ENCODE measurements at places on chromosomes 2 and 18.

DNA sequence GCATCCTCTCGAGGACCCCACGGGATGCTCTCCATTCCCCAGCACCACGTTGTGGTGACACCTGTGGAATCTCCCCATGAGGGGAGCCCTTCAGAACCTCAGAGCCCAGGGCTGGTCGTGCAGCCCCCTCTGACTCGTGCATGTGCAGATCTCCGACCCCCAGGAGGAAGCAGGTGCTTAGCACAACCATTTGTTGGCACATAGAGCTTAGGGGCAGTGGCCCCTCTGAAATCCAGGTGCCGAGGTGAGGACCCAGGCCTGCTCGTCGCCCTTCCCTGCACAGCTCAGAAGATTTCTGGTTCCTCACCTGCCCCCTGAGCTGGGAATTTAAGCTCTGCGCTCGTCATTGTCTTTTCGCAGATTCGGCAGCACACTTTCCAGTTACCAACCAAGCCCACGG is 1.3 kb upstream of the OTOS start:
- peak; percentile 3 for DNase-seq

DNA sequence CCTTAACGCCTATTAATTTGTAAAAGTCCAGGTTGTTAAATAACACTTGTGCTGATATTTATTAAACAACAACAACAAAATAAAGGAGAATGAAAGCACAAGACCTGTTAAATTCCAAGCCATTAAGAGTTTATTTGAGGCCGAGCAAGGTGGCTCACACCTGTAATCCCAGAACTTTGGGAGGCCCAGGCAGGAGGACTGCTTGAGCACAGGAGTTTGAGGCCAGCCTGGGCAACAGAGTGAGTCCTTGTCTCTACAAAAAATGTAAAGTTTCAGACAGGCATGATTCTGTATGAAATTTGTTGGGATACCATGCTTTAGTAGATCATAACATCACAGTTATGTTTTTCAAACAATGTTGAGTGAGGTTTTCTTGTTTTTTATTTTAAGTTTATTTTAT is 17.1 kb downstream of the PELI1 start:
- DNase-seq = no peak

DNA sequence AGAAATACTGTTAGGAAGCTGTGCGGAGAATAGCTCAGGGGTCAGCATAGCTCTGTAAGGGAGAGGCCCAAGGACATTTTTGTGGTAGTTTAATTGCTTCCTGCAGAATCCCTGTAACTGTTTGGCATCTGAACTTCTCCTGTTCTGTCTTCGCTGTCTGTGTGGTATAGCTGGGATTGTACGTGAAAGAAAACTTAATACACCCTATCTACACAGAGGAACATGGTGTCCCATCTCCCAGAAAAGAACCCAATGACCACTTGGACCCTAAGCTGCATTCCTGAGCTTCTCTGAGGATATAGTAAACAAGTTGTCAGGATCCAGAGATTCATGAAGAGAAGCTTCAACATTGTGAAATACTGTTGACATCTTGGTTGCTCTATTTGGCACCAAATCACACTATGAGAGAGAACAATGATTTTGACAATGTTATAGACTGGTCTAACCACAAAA is 81.3 kb downstream of the CDC42EP3 start:
- no peak for DNase-seq

- DNase-seq = no peak
These were observed 3.8 kb downstream of the ZFAND2B start for GRCh38 chr2:219210196-219210885.

DNA sequence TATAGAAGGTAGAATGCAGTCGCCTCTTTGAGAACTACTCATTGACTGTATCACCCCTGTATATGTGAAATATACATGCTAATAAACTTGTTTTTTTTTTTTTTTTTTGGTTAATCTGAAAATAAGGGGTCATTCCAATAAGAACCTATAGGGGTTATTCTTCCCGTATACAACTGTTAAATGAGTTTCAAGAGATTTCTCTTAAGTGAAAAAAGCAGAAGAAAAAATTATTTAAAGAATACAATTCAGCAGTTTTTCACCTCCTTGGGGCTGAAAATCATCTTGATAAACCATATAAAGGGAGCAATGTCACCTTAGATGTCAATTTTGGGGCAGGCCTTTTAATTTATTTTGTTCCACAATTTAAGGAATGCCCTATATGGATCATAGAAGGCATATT is 66.5 kb downstream of the SEPTIN10 start:
- DNase-seq = no peak

DNA sequence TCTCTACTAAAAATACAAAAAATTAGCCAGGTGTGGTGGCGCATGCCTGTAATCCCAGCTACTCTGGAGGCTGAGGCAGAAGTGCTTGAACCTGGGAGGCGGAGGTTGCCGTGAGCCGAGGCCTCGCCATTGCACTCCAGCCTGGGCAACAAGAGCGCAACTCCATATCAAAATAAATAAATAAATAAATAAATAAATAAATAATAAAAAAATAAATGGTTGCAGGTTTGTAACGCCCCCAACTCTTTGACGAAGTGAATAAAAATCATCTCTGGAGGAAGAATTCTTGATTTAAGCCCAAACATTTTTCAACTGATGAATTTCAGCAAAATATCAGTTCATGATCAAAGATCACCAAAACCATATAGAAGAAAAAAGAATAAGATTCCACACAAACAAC is 13.3 kb upstream of the CNRIP1 start:
- DNase-seq = no peak

DNA sequence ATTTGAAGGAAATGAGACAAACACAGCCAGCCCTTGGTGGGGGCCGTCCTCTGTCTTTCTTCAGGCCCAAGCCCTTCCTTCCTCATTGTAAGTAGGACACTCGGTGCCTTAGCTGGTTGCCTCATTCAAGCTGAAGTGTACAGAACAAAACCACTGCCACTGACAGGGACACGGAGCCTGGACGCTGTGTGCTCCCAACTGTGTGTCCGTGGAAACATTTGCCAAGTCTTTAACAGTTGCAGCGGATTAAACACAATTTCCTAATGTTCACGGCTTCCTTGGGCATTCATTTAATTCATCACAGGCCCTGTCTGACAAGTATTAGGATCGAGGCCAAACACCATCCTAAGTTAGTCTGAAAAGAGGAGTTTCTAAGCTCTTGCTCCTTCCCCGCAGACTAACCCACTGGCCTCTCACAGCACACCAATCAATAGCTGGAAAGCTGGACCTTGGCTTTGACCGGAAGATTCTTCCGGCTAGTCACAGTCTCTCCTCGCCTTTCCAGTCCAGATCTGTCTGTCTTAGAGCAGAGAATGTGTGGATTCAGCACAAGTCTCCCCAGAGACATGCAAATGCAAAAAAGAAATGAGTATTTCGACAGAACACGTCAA is 68.7 kb upstream of the ACSL3 start:
- peak; percentile 39 for DNase-seq

DNA sequence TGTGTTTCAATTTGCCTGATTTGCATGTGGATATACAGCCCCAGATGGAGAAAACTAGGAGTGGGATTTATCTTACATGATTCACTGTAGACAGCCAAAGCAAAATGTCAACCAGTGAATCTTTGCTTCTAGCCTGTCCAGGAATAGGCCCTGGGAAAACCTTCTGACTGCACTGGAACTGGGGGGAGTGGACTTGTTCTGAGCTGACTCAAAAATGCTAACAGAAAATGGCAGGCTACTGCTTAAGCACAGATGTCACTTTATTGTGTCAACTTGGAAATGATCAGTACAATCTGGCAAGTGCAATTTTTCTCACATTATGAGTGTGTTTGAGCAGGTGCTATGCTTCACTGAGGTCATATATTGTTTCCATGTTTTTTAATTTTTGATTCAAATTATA is 593.7 kb downstream of the NRXN1 start:
- DNase-seq = no peak

DNA sequence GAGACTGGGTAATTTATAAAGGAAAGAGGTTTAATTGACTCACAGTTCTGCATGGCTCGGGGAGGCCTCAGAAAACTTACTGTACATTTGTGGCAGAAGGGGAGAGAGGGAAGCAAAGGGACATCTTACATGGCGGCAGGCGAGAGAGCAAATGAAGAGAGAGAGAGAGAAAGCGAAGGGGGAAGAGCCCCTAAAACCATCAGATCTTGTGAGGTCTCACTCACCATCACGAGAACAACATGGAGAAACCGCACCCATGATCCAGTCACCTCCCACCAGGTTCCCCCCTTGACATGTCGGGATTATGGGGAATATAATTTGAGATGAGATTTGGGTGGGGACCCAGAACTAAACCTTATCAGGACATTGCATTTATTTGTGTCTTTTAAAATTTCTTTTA is 75.9 kb downstream of the ACSL3 start:
- no peak for DNase-seq

DNA sequence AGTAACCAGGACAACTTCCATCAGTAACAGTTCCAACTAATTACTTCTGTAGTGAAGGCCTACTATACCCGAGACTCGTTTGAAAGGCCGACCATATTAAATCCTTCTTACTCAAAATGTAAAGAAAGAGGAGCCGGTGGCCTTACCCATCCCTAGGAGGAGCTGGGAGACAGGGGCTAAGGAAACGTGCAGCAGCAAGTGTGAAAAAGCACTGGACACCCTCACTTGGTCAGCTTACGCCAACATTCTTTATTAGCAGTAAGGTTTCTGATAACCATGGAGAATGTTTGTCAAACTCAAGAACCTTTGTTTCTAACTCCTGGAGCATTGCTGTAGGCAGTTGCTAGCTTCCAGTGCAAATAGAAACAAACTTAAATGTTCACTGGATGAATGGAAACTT is 26.7 kb upstream of the VWA3B start:
- DNase-seq = no peak

- DNase-seq = no peak
These were observed 30.3 kb downstream of the SP3 start for GRCh38 chr2:173934895-173935294.

- no peak for DNase-seq
These were observed 901.6 kb downstream of the EPHA4 start for GRCh38 chr2:220670511-220670910.

- DNase-seq = no peak
These were observed 24.9 kb upstream of the YWHAQ start for GRCh38 chr2:9655441-9656269.
